A549 treated with CpdA at 1 μM for 4 hours (cell line): ENCODE measurements at places on chromosomes 3 and 15. TPM values are rescaled to one million over a fixed set of nuclear protein-coding genes. Genes with fewer than 3 reads are reported as not detected.

Gene CD200R1
- 0.05 to 0.22 TPM (median 0.11 TPM) in 4 of 5 replicates, not detected in the other for total RNA-seq

Gene PPP1R14D
- 0.20 to 0.32 TPM in 2 of 5 replicates, not detected in the others for total RNA-seq

Gene GOLGA8J
- 0.09 TPM in 1 of 5 replicates, not detected in the others for total RNA-seq

Gene MBD4
- 21.1 to 25.3 TPM (median 22.2 TPM) in 5 replicates for total RNA-seq

Gene B3GALNT1
- 0.08 to 0.16 TPM (median 0.09 TPM) in 3 of 5 replicates, not detected in the others for total RNA-seq
